ENCODE measurements at places on chromosomes 2 and 18.

GRCh38 chr18:57921708-57922107 lies 118.6 kb upstream of the ATP8B1 start:
- peak; percentile 49 for DNase-seq

DNA sequence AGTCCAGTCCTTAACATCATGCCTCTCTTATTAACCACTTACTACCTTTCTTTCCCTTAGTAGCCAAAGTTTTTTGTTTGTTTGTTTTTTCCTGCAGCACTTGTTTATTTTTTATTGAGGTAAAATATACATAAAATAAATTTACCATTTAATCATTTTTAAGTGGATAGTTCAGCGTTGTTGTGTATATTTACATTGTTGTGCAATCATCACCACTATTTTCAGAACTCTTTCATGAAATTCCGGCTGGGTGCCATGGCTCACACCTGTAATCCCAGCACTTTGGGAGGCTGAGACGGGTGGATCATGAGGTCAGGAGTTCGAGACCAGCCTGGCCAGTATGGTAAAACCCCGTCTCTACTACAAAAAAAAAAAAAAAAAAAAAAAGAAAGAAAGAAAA lies 38.1 kb upstream of the LHCGR start:
- no peak for DNase-seq

- DNase-seq, result no peak
Measured at GRCh38 chr2:28619213-28620196, 123.6 kb downstream of the PLB1 start.

DNA sequence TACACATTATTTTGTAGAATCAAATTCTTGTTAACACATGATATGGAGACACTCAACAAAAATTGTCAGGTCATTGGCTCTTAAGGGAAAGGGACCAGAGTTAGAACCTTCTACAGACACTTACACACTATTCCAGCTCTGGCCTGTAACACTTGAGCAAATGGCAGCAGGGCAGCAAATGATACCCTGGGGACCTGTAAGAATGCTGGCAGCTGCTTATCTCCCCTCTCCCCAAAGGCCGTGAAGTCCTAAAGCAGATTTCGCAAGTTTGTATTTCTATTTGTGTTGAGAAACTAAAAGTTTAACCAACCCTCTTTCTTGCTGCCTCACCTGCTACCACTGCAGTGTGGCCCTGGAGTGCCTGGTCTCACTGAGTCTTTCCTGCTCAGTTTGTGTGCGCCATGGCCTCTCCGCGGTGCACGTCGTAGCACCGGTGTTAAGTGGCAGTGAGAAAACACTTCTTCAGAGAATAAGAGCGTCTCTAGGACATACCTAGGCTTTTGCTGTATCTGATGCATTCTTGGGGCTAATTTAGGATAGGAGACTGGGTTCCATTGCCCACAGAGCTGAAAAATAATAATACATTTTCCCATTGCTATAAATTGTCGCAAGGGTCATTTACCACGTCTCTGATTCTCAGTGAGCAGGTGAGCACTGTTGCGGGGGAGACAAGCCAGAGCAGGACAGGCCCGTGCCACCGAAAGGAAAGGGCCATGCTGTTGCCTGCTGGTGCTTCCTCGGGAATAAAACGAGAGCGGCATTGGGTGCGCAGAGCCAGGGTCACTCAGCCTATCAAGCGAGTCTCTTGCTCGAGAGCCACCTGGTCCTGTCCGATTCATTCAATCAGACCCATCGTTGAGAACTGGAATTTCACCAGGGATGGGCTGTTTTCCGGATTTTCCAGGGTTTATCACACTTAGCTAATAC lies 204.9 kb downstream of the PTGR3 start:
- no peak for DNase-seq

- DNase-seq, result no peak
Measured at GRCh38 chr2:185318271-185318724, 420.3 kb upstream of the FSIP2 start.

DNA sequence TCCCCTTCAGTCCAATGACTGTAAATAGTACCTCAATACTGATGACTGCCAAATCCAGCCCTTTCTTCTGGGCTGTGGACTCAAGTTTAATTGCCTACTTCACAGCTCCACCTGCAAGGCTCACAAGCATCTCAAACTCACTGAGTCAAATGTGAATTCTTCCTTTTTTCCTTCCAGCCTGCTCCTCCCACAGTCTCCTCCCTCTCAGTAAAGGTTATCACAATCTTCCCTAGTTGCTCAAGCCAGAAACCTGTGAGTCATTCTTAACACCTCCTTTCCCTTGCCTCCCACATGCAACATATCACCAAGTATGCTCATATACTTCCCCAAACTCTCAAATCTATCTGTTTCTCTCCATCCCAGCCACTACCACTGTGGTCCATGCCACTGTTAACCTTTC lies 3.7 kb upstream of the MFSD6 start:
- DNase-seq, result peak; percentile 42

- no peak for DNase-seq
Measured at GRCh38 chr2:236852100-236852976, 233.4 kb upstream of the COPS8 start.

GRCh38 chr2:117818921-117819320 lies 4.4 kb downstream of the DDX18 start:
- DNase-seq, result no peak

DNA sequence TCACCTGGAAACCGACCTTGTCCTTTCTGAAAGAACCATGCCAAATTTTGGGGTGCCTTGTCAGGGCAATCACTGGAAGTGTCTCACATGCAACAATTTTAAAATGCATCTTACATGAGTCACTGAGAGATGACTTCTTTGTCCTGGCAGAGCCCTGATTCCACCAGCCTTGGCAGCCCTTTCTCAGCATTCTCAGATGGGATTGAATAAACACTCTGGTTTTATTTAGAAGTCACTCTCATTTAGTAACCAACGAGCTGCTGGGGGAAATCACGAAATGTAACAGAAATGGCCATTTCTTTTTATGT lies 3.8 kb upstream of the ATP8B1 start:
- DNase-seq, result no peak

- DNase-seq, result no peak
Measured at GRCh38 chr18:41311571-41312547, 643.2 kb upstream of the PIK3C3 start.

GRCh38 chr2:175726223-175726622 lies 275.8 kb downstream of the LNPK start:
- no peak for DNase-seq

GRCh38 chr2:189698020-189698887 lies 23.8 kb downstream of the ANKAR start:
- peak; percentile 92 for DNase-seq

- no peak for DNase-seq
Measured at GRCh38 chr2:164260506-164260905, 360.8 kb downstream of the GRB14 start.

GRCh38 chr2:233301811-233302210 lies 5.8 kb upstream of the SAG start:
- no peak for DNase-seq

All from hematopoietic multipotent progenitor cell treated with erythropoietin and hydrocortisone succinate and interleukin-3 and kit ligand, for 6 days (in vitro differentiated cells).